ENCODE measurements at places on chromosomes 13 and 19.
A peak's percentile ranks its signal among the peaks of the same experiment; 100 is the strongest.

DNA sequence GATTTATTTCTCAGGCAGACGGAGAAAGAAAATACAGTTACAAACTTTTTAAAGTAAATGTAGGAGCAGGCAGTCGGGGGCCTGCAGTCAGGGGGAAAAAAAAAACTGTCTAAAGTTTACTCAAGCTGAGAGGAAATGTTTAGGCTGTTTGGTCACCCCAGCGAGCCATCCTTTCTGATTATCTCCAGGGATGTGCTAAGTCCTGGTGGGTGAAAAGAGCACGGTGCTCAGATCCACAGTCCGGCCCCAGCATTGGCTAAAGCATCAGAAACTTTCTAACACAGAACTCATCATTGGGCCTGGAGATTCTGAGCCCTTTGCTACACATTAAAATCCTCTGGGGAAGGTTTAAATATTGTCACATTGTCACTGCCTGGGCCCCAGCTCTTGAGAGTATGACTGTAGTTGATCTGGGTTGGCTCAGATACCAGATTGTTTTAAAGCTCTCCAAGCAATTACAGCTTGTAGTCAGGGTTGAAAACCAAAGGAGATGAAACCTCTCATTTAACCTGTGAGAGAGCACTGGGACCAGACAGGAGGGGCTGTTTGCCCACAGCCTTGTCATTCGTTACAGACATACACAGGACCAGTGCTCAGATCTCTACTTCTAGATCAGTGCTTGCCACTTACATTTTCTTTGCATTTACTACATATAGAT, 131.1 kb upstream of the HTR2A start:
- DNase-seq: no peak

- DNase-seq: no peak
These were observed 8.7 kb downstream of the CEACAM4 start for GRCh38 chr19:41617941-41618730.

GRCh38 chr13:74891610-74892009, 590.4 kb downstream of the TBC1D4 start:
- DNase-seq: no peak

- DNase-seq: peak; percentile 78
These were observed 11.3 kb upstream of the PRKD2 start for GRCh38 chr19:46728208-46728607.

GRCh38 chr19:10544242-10544752, 593 bp downstream of the ATG4D start:
- DNase-seq: peak; percentile 32

DNA sequence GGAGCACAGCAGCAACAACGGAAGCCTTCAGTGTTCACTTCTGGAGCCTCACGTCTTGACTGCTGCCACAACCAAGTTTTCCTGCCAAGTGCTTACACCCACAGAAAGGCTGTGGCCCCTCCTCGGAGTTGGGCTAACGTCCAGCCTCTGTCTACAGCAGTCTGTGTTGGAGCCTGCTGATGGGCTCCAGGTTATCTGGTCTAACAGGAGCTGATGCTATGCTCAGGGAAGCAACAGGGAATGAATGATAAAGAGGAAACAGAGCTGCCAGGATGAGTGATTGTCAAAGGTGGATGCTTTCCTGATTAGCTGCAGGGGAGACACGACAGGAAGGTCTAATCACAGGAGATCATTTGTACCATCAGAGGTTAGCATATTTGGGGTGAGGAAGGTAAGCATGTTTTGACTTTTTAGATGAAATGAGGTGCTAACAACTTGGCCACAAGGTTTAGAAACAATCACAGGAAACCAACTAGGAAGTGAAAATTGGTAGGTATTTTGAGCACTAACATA, 53.8 kb upstream of the RCBTB2 start:
- DNase-seq: peak; percentile 77

DNA sequence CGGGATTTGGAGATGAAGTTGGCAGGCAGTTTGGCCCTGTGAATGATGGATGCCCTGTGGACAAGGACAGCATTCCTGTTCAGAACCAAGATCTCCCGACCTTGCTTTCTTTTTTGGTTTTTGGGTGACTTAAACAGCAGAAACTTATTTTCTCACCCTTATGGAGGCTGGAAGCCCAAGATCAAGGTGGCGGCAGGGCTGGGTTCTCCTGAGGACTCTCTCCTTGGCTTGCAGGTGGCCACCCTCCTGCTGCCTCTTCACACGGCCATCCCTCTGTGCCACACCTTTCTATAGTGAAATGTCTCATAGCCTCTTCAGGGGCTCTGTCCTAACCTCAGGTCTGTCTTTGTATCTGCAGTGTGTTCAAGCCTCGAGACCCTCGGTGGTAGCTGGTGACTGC, 14.0 kb downstream of the ZNF333 start:
- DNase-seq: no peak
